ENCODE measurements at places on chromosomes 12 and 14.

- no peak overlapping the region for H3K27ac ChIP-seq
- no peak for DNase-seq
- H3K36me3 ChIP-seq, result no peaks in the 10 kb centered on the region
- H3K4me1 ChIP-seq, result no peaks in the 10 kb centered on the region
Observed at GRCh38 chr14:32683679-32684078, 255.0 kb upstream of the NPAS3 start.

GRCh38 chr14:35297706-35298105, 5.5 kb downstream of the PSMA6 start:
- H3K4me1 ChIP-seq, result peaks cover 94% of the 10 kb centered on the region
- no peak overlapping the region for H3K4me3 ChIP-seq
- DNase-seq, result no peak
- peak overlapping the region; percentile 10 for H3K27ac ChIP-seq
- no peaks in the 10 kb centered on the region for H3K36me3 ChIP-seq
- H3K27me3 ChIP-seq, result no peaks in the 10 kb centered on the region

- no peak overlapping the region for H3K27ac ChIP-seq
- H3K27me3 ChIP-seq, result no peaks in the 10 kb centered on the region
- peaks cover 21% of the 10 kb centered on the region for H3K4me1 ChIP-seq
- no peaks in the 10 kb centered on the region for H3K36me3 ChIP-seq
- no peak overlapping the region for H3K4me3 ChIP-seq
- no peak for DNase-seq
Observed at GRCh38 chr12:89083491-89083890, 268.8 kb downstream of the DUSP6 start.

- DNase-seq, result no peak
- no peaks in the 10 kb centered on the region for H3K36me3 ChIP-seq
- H3K27me3 ChIP-seq, result no peaks in the 10 kb centered on the region
Observed at GRCh38 chr12:90947869-90948268, 7.1 kb downstream of the CCER1 start.

DNA sequence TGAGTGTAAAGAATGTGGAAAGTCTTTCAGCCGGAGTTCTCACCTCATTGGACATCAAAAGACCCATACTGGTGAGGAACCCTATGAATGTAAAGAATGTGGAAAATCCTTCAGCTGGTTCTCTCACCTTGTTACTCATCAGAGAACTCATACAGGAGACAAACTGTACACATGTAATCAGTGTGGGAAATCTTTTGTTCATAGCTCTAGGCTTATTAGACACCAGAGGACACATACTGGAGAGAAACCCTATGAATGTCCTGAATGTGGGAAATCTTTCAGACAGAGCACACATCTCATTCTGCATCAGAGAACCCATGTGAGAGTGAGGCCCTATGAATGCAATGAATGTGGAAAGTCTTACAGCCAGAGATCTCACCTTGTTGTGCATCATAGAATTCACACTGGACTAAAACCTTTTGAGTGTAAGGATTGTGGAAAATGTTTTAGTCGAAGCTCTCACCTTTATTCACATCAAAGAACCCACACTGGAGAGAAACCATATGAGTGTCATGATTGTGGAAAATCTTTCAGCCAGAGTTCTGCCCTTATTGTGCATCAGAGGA, 25.1 kb upstream of the ZNF268 start:
- H3K36me3 ChIP-seq, result peaks cover 84% of the 10 kb centered on the region
- H3K27ac ChIP-seq, result no peak overlapping the region
- no peaks in the 10 kb centered on the region for H3K27me3 ChIP-seq
- no peaks in the 10 kb centered on the region for H3K4me1 ChIP-seq
- no peak overlapping the region for H3K4me3 ChIP-seq
- DNase-seq, result no peak

- H3K27ac ChIP-seq, result no peak overlapping the region
- no peak overlapping the region for H3K4me3 ChIP-seq
- H3K36me3 ChIP-seq, result no peaks in the 10 kb centered on the region
- H3K27me3 ChIP-seq, result no peaks in the 10 kb centered on the region
- no peak for DNase-seq
Observed at GRCh38 chr14:25444381-25444780, 394.4 kb upstream of the STXBP6 start.

DNA sequence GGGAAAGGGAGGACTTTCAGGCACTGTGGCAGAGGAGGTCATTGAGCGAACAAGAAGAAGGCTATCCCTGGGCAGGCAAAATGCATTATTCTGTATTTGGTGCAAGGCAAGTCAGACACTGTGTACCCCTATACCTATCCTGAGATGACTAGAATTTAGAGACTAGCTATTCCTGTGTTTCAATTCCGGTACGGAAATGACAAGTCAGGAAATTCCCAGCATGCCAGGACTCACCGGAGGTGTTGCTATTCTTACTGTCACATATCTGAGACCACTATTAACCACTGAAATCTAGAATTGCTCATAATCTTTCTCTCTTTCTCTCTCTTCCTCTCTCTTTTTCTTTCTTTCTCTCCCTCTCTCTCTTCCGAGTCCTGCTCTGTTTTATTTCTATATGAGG, 297.1 kb downstream of the PDZRN4 start:
- no peaks in the 10 kb centered on the region for H3K27me3 ChIP-seq
- DNase-seq, result no peak
- no peaks in the 10 kb centered on the region for H3K36me3 ChIP-seq
- H3K27ac ChIP-seq, result no peak overlapping the region
- no peaks in the 10 kb centered on the region for H3K4me1 ChIP-seq
